Lower lobe of right lung (tissue), 2 donors: ENCODE measurements at places on chromosomes 3 and 15.

GRCh38 chr15:57025264-57025926, 107.0 kb downstream of the TCF12 start:
- DNase-seq, result no peak

GRCh38 chr3:149564079-149564478, 89.6 kb downstream of the TM4SF4 start:
- DNase-seq, result no peak

- DNase-seq, result no peak
Measured at GRCh38 chr15:95226835-95227234, 995.5 kb downstream of the MCTP2 start.

GRCh38 chr3:105367063-105367405, 325 bp downstream of the ALCAM start:
- peak; percentile 65 for DNase-seq

- no peak for DNase-seq
Measured at GRCh38 chr15:27757052-27757451, 342.1 kb downstream of the OCA2 start.

DNA sequence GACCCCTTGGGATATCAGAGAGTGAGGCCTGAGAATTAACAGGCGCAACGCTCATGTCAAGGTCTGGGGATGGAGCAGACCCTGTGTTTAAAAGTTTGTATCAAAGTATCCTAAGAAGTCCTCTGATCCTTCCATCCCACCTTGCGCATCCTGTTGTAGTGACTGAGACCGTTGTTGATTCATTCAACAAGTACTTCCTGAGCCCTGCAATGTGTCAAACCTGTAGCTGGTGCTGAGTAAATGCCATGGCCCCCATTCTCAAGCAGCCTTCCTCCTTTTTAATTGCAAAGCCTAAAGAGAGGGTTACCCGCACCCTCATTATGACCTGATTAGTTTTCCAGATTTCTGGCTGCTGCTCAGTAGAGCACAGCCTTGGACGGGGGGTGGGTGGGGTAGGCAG, 46.4 kb downstream of the RPLP1 start:
- no peak for DNase-seq

GRCh38 chr15:63834500-63835210, 907 bp upstream of the HERC1 start:
- no peak for DNase-seq

- DNase-seq, result no peak
Measured at GRCh38 chr15:48862705-48863104, 15.2 kb upstream of the EID1 start.

DNA sequence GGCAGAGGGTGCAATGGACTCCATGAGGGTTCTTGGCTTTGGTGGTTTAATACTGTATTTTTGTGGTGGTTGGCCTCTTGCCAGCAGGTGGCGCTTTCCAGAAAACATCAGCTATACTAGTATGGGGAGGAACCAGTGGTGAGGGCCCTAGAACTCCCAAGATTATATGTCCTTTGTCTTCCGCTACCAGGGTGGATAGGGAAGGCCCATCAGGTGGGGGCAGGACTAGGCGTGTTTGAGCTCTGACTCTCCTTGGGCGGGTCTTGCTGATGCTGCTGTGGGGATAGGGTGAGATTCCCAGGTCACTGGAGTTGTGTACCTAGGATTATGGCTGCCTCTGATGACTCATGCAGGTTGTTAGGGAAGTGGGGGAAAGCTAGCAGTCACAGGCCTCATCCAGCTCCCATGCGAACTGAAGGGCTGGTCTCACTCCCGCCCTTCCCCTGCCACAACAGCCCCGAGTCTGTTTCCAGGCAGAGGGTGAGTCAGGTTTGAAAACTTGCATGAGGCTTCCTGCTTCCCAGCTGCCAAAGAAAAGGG, 357.7 kb downstream of the OTOL1 start:
- DNase-seq, result no peak

GRCh38 chr3:186965141-186965879, 35.0 kb downstream of the ST6GAL1 start:
- DNase-seq, result no peak
